ENCODE measurements at places on chromosomes 4 and X.

- peak; percentile 50 for DNase-seq
Observed at GRCh38 chrX:69158166-69158980, 6.9 kb downstream of the PJA1 start.

- no peak for DNase-seq
Observed at GRCh38 chrX:70049925-70050324, at the start of gene AWAT2. Gene AWAT2, minus strand, starts transcription at chrX:70049938. Its CDS starts 6 bp downstream, at chrX:70049932.

DNA sequence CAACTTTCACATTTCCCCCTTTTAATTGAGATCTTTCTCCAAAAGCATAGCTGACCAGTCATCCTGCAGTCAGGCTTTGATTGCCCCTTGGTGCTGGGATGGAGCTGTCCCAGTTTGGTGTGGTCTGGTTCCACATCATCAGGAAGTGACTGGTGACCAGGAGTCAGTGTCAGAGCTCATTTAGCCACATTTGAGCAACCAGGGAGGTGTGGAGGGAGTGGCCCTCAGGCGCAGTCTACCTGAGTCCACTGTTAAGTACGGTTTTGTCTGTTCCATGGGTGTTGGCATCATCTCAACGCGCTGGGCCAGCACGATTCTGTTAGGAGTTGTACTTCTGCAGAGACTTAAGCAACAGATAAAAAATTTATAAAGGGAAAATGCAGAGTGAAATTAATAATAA, 52.6 kb downstream of the RGS12 start:
- no peak for DNase-seq

DNA sequence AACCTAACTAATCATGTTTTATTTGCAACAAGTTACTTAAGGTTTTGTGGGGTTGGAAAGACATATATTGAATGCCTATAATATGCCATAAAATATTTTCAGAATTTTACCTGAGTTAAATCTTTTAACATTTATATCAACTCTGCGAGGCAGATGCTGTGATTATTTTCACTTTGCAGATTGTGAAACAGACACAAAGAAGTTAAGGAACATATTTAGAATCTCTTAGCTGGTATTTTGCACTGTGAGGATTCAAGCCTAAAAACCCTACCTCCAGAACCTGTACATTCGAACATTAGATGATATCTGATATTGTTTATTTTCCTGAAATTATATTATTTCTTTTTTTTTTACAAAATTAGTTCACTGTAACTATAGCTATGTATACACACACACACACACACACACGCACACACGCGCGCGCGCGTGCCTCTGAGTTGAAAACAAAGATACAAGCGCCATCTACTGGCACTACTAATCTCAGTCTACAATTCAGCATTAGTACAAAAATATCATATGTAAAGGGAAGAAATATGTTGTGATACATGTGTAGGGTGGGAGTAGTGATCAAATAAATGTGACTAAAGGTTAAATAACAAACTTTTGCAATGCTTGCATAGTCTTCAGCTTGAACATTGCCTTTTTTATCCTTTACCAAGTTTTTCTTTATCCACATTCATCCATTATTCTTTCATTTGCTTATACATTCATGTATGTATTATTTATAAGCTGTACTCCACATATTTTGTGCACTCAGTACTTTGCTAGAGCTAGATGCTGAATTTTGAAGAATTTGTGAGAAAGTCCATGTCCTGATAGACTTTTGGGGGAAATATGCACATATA, 61.5 kb downstream of the ANXA10 start:
- peak; percentile 67 for DNase-seq

DNA sequence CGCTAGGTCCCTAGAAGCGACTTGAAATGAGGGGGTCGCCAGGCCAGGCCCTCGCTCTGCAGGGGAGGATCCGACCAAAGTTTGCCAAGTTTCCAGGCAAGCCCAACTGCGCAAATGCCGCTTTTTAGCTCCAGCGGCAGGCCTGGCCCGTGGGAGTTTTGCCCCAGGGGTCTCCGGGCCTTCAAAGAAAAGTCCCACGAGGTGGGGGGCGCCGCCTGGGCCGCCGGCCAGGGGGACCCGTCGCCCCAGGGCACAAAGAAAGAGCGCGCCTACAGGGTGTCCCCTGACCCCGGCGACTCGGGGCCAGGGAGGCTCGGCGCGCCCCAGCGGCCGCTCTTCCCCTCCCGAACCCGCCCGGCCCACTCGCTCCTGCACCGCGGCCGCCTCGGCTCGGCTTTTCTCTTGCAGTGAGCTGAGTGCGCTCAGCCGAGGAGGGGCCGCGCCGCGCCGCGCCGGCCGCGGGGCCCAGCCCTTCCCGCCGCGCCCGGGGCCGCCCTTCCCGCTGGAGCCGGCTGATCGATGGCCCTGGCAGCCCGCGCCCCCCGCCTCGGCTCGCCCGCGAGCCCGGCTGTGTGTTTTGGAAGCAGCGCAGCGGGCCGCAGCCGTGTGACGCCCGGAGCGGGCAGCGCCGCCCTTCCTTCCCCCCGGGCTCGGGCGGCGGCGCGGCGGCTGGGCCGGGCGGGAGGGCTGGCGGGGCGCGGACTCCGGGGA, 754 bp upstream of the KLF3 start:
- no peak for DNase-seq

GRCh38 chrX:30153881-30154260, 61.5 kb upstream of the MAGEB2 start:
- no peak for DNase-seq

DNA sequence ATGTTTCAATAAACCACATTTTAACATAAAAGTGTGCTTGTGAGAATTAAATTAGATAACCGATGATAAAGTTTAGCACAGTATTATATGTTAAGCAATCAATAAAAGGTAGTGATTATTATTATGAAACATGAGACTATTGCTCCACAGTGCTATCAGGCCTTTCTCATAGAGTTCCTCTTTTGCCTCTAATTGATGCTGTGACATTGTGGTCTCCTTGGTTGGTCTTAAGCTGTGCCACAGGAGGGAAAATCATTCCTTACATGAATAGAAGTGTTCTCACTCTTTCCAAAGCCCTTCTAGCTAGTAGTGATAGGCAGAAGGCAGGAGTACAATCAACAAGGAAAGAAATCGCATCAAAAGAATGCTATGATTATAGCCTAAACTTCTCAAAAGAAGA, 9.2 kb upstream of the PDHA2 start:
- no peak for DNase-seq

- no peak for DNase-seq
Observed at GRCh38 chr4:182642831-182643230, 274.4 kb downstream of the DCTD start.

GRCh38 chr4:188930822-188931221, 791.6 kb downstream of the TRIML1 start:
- DNase-seq: peak; percentile 3

DNA sequence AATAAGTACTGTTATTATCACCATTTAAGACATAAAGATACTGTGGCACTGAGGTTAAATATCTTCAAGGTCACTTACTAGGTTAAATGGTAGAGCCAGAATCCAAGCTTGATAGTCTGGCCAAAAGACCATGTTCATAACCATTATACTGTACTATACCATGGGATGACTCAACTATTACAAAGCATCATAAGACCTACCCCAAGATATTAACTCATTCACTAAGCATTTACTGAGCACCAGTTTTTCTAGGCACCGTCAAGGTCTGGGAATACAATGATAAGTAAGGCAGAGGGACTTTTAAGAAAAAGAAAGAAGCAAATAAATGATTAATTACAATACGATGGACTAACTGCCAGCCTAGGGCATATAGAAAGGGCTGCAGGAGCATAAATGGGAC, 95.5 kb upstream of the KCTD8 start:
- DNase-seq: no peak

GRCh38 chrX:19870710-19871490, 16.5 kb downstream of the SH3KBP1 start:
- no peak for DNase-seq

DNA sequence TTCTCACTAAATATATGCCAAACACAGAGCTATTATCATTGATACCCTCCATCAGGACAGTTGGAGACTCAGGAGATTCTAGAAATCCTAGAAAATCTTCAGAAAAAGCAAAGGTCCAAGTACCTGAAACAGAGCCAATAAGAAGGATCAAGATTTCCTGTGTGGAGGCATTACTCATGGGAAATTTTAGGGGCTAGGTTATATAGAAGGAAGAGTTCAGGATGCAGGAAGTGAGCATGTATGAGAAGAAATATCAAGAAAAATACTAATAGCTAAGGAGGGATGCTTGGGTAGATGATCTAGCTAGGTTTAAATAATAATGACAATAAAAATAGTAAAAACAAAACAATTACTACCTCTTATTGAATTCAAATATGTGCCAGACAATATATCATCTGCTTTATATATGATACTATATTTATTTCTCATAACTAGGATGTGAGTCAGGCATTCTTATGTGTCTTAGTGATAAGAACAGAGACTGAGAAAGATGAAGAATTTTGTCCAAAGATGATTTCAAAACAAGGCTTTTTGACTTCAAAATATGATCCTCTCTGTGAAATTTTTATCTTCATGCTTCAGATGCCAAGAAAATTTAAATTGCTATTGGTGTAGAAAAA, 66.4 kb upstream of the HHIP start:
- DNase-seq: no peak

DNA sequence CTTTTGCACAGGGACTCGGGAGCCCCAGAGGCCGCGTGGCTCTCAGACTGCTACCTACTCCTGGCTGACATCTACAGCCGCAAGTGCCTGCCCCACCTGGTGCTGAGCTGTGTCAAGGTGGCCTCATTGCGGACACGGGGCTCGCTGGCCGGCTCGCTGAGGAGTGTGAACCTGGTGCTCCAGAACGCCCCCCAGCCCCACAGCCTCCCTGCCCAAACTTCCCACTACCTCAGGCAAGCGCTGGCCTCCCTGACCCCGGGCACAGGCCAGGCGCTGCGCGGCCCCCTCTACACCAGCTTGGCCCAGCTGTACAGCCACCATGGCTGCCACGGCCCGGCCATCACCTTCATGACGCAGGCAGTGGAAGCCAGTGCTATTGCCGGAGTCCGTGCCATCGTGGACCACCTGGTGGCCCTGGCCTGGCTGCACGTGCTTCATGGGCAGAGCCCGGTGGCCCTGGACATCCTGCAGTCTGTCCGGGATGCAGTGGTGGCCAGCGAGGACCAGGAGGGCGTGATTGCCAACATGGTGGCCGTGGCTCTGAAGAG, 28.8 kb downstream of the SH3TC1 start:
- no peak for DNase-seq

GRCh38 chr4:78022517-78022916, 34.6 kb upstream of the FRAS1 start:
- DNase-seq: no peak

- DNase-seq: no peak
Observed at GRCh38 chr4:28639747-28640146, 1779.1 kb downstream of the STIM2 start.

DNA sequence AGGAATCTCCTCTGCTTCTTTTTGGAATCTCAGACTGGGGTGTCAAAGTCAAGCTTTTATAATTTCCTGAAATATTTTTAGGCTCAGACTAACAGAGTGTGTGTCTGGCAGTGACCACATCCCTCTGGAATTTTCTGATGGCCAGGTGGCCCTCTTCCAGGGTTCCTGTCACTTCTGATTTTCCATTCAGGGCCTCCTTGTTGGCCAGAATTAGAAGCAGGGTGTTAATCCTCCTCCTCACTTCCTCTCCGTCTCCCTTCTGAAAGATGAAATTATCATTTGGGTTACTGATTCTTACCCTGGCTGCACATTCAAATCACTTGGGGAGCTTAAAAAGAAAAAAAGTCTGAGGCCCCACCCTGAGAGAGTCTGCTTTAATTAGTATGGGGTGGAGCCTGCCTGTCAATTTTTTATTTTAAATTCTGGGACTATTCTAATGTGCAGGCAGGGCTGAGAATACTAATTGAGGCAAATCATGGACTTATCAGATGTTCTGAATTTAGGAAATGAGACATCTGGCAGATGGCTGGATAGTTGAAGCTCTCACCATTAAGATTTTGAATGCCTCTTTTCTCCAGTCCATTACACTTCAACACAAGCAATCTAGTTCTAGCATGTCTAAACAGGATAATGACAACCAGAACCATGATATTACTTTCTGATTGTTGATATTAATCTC, 43.2 kb downstream of the HAND2 start:
- DNase-seq: no peak

DNA sequence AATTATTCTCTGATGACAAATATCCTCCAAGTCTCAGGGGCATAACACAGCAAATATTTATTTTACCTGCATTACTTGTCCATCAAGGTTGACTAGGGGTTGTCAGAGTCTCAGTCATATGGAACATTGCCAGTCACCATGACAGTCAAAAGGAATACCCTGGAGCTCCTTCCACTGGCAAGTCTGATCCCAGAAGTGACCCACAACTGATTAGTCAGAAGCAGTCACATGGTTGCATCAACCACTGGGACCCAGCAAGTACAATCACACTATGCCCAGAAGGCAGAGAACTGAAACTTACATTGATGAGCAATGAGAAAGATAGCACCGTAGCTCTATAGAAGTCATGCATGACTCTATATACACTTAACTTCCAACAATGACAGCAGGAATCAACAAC, 41.9 kb upstream of the SOD3 start:
- DNase-seq: no peak

DNA sequence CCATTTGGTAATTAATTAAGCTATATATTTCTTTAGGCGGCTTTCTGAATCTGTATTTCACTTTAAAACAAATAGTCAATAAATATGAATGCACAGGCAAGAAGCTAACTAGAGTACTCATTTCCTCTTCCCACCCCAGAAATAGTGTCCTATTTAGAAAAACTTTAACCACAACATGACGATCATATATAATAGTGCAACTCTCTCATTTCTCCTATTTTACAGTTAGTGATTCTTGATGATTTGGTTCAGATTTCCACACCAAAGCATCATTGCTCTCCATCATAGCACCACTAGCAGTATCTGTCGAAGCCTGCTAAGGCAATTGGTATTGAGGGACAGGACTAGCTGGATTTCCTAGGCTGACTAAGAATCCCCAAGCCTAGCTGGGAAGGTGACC, 184.0 kb upstream of the GALNTL6 start:
- no peak for DNase-seq

- DNase-seq: no peak
Observed at GRCh38 chr4:13219971-13220370, 264.2 kb downstream of the RAB28 start.

DNA sequence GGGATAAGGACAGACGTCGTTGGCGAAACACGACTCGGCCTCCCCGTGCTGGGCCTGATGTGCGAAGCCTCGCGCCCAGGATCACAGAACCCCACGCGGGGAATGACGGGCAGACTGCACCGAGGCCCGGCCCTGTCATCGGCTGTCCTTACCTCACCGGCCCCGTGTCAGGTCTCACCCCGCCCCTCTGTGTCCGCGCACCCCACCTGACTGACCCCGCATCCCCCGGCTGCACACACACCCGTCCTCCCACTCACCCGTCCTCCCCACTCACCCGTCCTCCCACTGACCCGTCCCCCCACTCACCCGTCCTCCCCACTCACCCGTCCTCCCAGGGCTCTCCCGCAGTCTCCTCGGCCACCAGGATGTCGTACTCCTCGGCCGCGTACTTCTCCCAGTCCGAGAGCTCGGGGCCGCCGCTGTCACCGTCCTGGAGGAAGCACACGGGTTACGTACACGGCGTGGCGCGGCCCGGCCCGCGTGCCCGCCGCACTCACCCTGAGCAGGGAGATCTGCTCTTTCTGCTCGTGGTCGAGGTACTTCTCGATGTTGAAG, 19.8 kb upstream of the GTPBP6 start:
- no peak for DNase-seq

- DNase-seq: peak; percentile 52
Observed at GRCh38 chr4:163166041-163166579, 580 bp downstream of the NAF1 start.

GRCh38 chr4:146582864-146583263, 55.8 kb upstream of the POU4F2 start:
- DNase-seq: no peak
